ENCODE measurements at places on chromosomes 4 and X. TPM values are rescaled to one million over a fixed set of nuclear protein-coding genes. Genes with fewer than 3 reads are reported as not detected.

DNA sequence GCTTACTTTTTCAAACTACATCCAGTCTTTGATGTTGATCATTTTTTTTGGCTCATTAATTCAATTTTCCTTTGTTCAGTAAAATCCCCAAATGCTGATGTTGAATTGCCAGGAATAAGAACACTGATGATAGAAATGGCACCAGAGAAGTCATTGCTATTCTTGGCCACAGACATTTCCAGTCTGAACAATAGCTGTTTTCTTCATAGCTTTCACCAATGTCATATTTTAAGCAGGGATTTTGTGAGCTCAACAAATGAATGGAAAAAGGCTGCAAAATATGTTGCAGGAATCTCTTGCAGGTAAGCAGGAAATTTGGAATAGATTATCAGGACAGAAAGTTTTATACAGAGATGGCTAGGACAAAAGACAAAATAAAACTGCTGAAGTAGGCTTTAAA lies 40.5 kb upstream of the GLRB start:
- DNase-seq = no peak
- H3K4me3 ChIP-seq = no peak overlapping the region
- no peak overlapping the region for H3K27ac ChIP-seq
- H3K36me3 ChIP-seq = no peaks in the 10 kb centered on the region
- H3K27me3 ChIP-seq = no peaks in the 10 kb centered on the region

Gene SYP
- total RNA-seq = 0.30 TPM

GRCh38 chrX:147917700-147918695 lies 6.3 kb downstream of the FMR1 start:
- no peaks in the 10 kb centered on the region for H3K27me3 ChIP-seq
- H3K36me3 ChIP-seq = no peaks in the 10 kb centered on the region
- H3K4me3 ChIP-seq = no peak overlapping the region
- DNase-seq = no peak
- H3K27ac ChIP-seq = no peak overlapping the region

DNA sequence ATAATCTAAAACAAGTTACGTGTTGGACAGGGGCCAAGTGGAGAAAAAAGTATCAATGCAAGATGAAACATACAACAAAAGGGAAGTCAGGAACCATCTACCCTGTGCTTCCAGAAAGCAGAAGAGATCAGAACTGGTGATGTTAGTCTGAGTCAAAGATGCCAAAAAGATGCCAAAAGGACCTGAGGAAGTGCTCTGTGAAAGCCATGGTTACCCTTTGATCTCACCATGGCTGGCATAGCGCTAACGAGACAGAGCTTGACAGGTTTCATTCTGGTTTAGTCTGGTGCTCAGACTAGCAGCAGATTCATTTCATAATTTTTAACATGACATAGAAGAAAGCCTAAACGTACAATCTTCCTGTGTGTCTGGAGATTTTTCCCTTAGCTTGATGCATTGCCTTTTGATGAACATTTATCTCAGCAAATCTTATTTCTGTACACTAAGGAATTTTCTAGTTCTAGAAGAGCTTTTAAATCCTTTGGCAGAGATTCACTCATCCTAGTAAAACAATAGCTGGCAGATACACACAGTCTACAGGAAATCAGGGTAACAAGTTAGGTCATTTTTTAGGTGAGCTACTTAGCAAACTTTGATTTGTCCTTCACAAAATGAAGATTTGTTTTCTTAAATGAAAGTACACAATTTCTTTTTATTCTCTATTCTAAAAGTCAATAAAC lies 87.7 kb downstream of the COL25A1 start:
- H3K36me3 ChIP-seq = no peaks in the 10 kb centered on the region
- H3K27ac ChIP-seq = no peak overlapping the region
- H3K4me3 ChIP-seq = no peak overlapping the region
- no peaks in the 10 kb centered on the region for H3K4me1 ChIP-seq
- H3K27me3 ChIP-seq = no peaks in the 10 kb centered on the region

Gene CYBB
- 3.7 TPM for total RNA-seq

Gene WAS
- total RNA-seq = 2.4 TPM

DNA sequence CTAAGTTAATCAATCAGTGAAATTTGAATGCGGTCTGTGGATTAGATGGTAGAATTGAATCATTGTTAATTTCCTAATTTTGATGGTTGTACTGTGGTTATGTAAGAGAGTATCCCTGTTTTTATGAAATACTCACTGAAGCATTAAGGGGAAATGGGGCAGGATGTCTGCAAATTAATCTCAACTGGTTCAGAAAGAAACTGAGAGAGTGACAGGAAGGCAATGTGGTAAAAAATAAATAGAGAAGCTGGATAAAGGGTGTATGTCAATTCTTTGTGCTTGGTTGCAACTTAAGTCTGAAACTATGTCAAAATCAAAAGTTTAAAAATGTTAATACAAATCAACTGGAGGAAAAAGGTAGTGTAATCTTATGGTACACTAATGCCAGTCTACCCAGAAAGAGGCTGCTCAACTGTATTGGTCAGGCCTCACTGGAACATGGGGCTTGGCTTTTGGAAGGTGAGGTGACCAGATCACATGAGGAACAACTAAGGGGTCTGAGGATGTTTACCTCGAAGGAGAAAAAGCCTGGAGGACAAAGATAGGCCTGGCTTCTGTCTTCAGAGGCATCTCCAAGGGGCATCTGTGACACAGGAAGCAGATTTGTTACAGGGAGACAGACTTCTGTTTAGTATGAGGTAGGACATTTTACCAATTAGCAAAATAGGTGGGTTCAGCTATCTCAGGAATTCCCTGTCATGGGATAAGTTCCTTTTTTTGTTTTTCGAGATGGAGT lies 83.1 kb downstream of the DLG3 start:
- H3K27me3 ChIP-seq = no peaks in the 10 kb centered on the region
- no peaks in the 10 kb centered on the region for H3K36me3 ChIP-seq
- no peak overlapping the region for H3K4me3 ChIP-seq
- H3K27ac ChIP-seq = no peak overlapping the region

DNA sequence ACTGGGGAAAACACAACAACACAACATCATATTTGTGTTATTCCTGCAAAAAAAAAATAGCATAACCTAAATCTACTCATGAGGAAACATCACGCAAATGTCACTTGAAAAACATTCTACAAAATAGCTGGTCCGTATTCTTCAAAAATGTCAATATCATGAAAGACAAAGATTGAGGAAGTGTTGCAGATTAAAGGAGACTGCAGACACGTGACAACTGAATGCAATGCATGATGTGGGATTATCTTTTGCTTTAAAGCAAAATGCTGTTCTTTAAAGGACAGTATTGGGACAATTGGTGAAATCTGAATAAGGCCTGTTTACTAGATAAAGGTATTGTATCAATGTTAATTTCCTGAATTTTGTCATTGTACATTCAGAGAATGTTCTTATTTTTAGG lies 157.7 kb downstream of the SMIM20 start:
- H3K27ac ChIP-seq = no peak overlapping the region
- H3K4me1 ChIP-seq = peaks cover 11% of the 10 kb centered on the region
- H3K27me3 ChIP-seq = no peaks in the 10 kb centered on the region
- H3K4me3 ChIP-seq = no peak overlapping the region
- no peaks in the 10 kb centered on the region for H3K36me3 ChIP-seq
- DNase-seq = no peak

Gene HOPX
- total RNA-seq = 1,883 TPM

Gene RHOXF2B
- not detected for total RNA-seq

DNA sequence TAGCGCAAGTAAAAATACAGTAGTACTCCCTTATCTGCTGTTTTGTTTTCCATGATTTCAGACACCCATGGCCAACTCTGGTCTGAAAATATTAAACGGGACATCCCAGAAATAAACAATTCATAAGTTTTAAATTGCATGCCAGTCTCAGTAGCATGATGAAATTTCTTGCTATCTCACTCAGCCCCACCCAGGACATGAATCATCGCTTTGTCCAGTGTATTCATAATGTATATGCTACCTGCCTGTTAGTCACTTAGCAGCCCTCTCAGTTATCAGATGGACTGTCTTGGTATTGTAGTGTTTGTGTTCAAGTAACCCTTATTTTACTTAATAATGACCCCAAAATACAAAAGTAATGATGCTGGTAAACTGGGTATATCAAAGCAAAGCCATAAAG lies 158.2 kb upstream of the DDIT4L start:
- H3K27me3 ChIP-seq = no peaks in the 10 kb centered on the region
- no peaks in the 10 kb centered on the region for H3K36me3 ChIP-seq
- DNase-seq = no peak
- H3K4me3 ChIP-seq = no peak overlapping the region
- no peaks in the 10 kb centered on the region for H3K4me1 ChIP-seq

Gene MAOA
- 166 TPM for total RNA-seq

DNA sequence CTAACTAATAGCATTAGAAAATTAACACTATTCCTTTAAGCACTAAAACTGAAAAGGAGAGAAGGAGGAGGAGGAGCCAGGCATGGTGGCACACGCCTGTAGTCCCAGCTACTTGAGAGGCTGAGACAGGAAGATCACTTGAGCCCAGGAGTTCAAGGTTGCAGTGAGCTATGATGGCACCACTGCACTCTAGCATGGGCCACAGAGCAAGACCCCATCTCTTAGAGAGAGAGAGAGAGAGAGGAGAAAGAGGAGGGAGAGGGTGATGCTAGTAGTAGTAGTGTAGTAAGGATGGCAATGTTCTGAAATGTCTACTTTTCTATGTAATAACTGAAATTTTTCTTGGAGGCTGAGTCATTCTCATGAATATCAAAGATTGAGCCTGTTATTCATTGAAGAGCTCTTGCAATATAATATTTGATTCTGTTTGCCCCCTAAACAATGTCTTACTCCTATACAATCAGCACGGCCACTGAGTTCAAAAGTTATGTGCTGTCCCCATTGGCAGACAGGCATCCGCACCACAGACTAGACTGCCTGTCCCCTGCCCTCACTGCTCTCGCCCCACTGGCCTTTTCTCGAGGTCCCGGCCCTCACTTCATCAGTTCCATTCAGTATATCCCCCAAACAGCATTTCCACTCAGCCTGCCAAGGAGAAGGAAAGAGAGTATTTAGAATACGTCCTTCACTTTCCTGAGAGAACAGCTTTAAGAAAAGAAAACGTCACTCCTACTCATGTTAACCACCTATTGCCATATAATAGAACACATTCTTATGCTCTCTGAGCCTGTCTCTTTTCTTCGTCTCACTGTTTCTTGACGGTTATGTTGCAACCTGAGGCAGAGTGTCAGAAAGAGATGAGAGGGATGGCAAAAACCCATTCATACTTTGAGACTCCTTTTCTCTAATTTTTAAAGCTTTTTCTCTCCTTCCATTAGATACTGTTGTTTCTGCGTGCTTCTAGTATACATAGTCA lies 238.1 kb downstream of the PALLD start:
- no peaks in the 10 kb centered on the region for H3K4me1 ChIP-seq
- H3K36me3 ChIP-seq = no peaks in the 10 kb centered on the region
- DNase-seq = no peak

- H3K27me3 ChIP-seq = no peaks in the 10 kb centered on the region
- no peak overlapping the region for H3K4me3 ChIP-seq
- H3K4me1 ChIP-seq = no peaks in the 10 kb centered on the region
- DNase-seq = no peak
- H3K27ac ChIP-seq = no peak overlapping the region
These were observed 6.4 kb upstream of the RBMX2 start for GRCh38 chrX:130395341-130395740.

DNA sequence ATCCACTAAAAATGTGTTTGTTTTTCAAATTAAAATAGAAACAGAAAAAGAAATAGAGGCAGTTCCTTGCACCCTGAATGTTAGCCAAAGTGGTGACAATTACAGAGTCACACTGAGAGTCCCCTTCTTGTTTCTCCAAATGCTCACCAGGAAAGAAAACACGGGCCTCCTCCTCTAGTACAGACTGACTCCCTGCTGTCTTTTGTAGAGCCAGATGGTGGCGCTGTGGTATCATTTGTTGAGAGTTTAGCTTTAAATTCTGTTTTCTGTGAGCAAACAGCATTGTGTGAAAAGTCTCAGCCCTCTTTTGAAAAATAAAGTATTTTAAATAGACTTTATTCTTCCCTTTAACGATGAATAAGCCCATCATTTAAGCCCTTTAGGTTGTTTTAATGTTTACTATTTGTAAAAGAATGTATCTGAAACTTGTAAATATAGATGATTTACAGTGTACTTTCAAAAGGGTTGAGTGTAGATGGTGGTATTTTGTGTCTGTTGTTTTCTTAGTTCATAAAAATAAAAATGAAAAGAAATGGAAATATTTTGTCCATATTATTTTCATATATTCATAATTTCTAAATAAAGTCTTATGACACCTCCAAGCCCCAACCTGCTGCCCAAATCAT lies 36.9 kb upstream of the ATOH1 start:
- H3K4me3 ChIP-seq = no peak overlapping the region
- no peaks in the 10 kb centered on the region for H3K27me3 ChIP-seq
- no peaks in the 10 kb centered on the region for H3K4me1 ChIP-seq
- no peak overlapping the region for H3K27ac ChIP-seq
- no peak for DNase-seq
- no peaks in the 10 kb centered on the region for H3K36me3 ChIP-seq

Gene ANK2
- total RNA-seq = 15.2 TPM

Gene LRP2BP
- 1.4 TPM for total RNA-seq

GRCh38 chr4:122712782-122713181 lies 19.7 kb upstream of the BBS12 start:
- no peaks in the 10 kb centered on the region for H3K36me3 ChIP-seq
- no peak for DNase-seq
- no peaks in the 10 kb centered on the region for H3K4me1 ChIP-seq
- no peak overlapping the region for H3K27ac ChIP-seq
- no peaks in the 10 kb centered on the region for H3K27me3 ChIP-seq

Gene ETDB
- total RNA-seq = not detected

GRCh38 chrX:70806081-70806480 lies 102.4 kb downstream of the TEX11 start:
- no peak for DNase-seq
- no peak overlapping the region for H3K4me3 ChIP-seq
- H3K27me3 ChIP-seq = no peaks in the 10 kb centered on the region

GRCh38 chr4:140059159-140059558 lies 94.8 kb downstream of the MAML3 start:
- H3K27me3 ChIP-seq = no peaks in the 10 kb centered on the region
- H3K4me1 ChIP-seq = peaks cover 7% of the 10 kb centered on the region
- no peak for DNase-seq
- H3K4me3 ChIP-seq = no peak overlapping the region

Gene VCX
- not detected for total RNA-seq

- no peak overlapping the region for H3K27ac ChIP-seq
- no peaks in the 10 kb centered on the region for H3K4me1 ChIP-seq
- H3K4me3 ChIP-seq = no peak overlapping the region
- no peaks in the 10 kb centered on the region for H3K36me3 ChIP-seq
- DNase-seq = no peak
- H3K27me3 ChIP-seq = no peaks in the 10 kb centered on the region
These were observed 57.8 kb downstream of the JAKMIP1 start for GRCh38 chr4:6142511-6142910.
